ENCODE measurements at places on chromosomes 12 and 14. TPM values are rescaled to one million over a fixed set of nuclear protein-coding genes. Genes with fewer than 3 reads are reported as not detected.
A peak's percentile ranks its signal among the peaks of the same experiment; 100 is the strongest.

The REM2 gene
- not detected for total RNA-seq

The MYH6 gene
- not detected for total RNA-seq

The PRDM4 gene
- total RNA-seq, result 23.1 TPM

The KLHDC1 gene
- 4.5 TPM for total RNA-seq

The FGF6 gene
- not detected for total RNA-seq

DNA sequence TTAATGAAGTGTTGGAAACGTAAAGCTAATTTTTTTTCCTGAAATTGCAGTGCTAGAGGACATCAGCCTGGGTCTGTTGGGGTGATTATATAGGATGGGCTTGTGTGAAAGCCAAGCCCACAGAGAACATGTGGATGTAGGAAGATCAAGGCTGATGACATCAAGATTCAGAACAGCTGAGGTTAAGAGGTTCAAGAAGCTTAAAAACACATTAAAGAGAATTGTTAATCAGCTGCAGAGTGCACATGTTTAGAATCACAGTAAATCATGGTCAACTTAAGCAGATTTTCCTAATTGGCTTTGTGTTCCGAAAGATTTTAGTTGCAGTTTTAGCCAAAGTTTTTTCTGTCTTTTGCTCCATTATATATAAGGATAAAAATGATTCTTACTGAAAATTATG lies 87.9 kb upstream of the PRICKLE1 start:
- H3K36me3 ChIP-seq, result no peaks in the 10 kb centered on the region
- no peak overlapping the region for H3K27ac ChIP-seq
- DNase-seq, result no peak
- no peak overlapping the region for H3K4me3 ChIP-seq
- H3K4me1 ChIP-seq, result peaks cover 29% of the 10 kb centered on the region
- H3K27me3 ChIP-seq, result no peaks in the 10 kb centered on the region

GRCh38 chr12:104222976-104223375 lies 7.4 kb downstream of the TXNRD1 start:
- H3K4me3 ChIP-seq, result no peak overlapping the region
- H3K4me1 ChIP-seq, result peaks cover 21% of the 10 kb centered on the region
- no peak overlapping the region for H3K27ac ChIP-seq
- no peaks in the 10 kb centered on the region for H3K36me3 ChIP-seq
- no peak for DNase-seq

- H3K4me1 ChIP-seq, result peaks cover 31% of the 10 kb centered on the region
- peak overlapping the region; percentile 30 for H3K27ac ChIP-seq
- no peak for DNase-seq
- no peaks in the 10 kb centered on the region for H3K36me3 ChIP-seq
Measured at GRCh38 chr14:101058571-101058970, 155.0 kb upstream of the RTL1 start.

GRCh38 chr14:61342486-61342885 lies 21.1 kb downstream of the PRKCH start:
- H3K27me3 ChIP-seq, result no peaks in the 10 kb centered on the region
- H3K4me1 ChIP-seq, result peaks cover 7% of the 10 kb centered on the region
- no peak overlapping the region for H3K27ac ChIP-seq
- DNase-seq, result no peak
- H3K4me3 ChIP-seq, result no peak overlapping the region

DNA sequence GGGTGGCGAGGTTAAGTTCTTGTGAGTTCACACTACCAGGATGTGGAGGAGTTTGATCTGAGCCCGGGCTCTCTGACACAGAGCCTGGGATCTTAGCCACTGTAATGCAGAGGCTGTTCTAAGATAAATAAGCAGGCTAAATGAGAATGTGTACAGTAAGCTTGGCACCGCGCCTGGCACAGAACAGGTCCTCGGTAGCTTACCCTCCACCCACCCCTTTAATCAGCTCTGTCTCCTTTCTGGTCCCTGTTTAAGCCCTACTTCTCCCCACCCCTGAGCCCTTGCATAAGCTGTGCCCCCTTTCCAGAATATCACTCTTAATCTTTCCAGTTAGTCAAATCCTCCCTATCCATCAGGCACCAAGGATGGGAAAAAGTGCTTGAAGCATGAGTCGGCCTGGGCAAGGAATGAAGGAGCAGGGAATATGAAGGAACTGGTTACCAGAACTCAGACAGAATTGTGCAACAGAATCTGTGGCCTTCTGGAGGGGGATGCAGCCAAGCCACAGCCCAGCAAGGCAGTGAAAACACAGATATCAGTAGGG lies 32.8 kb upstream of the CMKLR1 start:
- no peaks in the 10 kb centered on the region for H3K27me3 ChIP-seq
- no peak for DNase-seq
- peak overlapping the region; percentile 86 for H3K27ac ChIP-seq
- H3K4me3 ChIP-seq, result no peak overlapping the region

DNA sequence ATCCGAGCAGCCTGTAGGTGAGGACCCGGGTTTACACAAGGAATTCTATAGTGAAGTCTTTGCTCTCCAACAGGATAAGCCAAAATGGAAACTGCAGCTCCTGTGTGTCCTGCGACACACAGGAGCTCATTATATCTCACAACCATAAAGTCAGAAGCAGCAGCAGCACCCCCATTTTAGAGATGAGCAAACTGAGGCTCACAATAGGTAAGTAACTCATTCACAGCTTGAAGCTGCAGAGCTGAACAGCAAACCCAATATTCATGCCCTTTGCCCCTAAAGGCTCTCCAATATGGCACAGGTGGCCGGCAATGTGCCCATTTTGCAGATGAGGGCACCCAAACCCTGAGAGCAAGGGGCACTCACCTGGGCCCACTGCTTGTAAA lies 4.6 kb downstream of the NCOR2 start:
- H3K4me1 ChIP-seq, result peaks cover 47% of the 10 kb centered on the region
- H3K27ac ChIP-seq, result no peak overlapping the region
- no peaks in the 10 kb centered on the region for H3K36me3 ChIP-seq
- DNase-seq, result no peak
- H3K27me3 ChIP-seq, result no peaks in the 10 kb centered on the region

GRCh38 chr14:74418031-74418430 lies 8.0 kb downstream of the SYNDIG1L start:
- peaks cover 35% of the 10 kb centered on the region for H3K27me3 ChIP-seq
- H3K27ac ChIP-seq, result no peak overlapping the region
- no peak for DNase-seq
- H3K4me1 ChIP-seq, result peaks cover 9% of the 10 kb centered on the region
- no peak overlapping the region for H3K4me3 ChIP-seq

DNA sequence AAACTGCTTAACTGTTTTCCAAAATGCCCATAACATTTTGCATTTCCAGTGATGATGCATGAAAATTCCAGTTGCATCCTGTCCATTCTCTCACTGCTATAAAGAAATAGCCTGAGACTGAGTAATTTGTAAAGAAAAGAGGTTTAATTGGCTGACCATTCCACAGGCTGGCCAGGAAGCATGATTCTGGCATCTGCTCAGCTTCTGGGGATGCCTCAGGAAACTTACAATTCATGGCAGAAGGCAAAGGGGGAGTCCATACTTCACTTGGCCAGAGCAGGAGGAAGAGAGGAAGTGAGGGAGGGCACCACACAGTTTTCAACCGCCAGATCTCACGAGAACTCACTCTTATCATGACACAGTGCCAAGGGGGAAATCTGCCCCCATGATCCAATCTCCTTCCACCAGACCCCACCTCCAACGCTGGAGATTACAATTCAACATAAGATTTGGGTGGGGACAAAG lies 18.2 kb upstream of the CLEC2D start:
- no peak for DNase-seq
- H3K27ac ChIP-seq, result peak overlapping the region; percentile 95
- H3K27me3 ChIP-seq, result no peaks in the 10 kb centered on the region
- H3K4me3 ChIP-seq, result no peak overlapping the region
- H3K36me3 ChIP-seq, result peaks cover 11% of the 10 kb centered on the region

- H3K27ac ChIP-seq, result no peak overlapping the region
- no peaks in the 10 kb centered on the region for H3K36me3 ChIP-seq
- peaks cover 40% of the 10 kb centered on the region for H3K27me3 ChIP-seq
- no peaks in the 10 kb centered on the region for H3K4me1 ChIP-seq
Measured at GRCh38 chr12:13299457-13299856, 102.9 kb downstream of the EMP1 start.

- DNase-seq, result no peak
- H3K4me1 ChIP-seq, result peaks cover 6% of the 10 kb centered on the region
- H3K4me3 ChIP-seq, result no peak overlapping the region
Measured at GRCh38 chr12:28242496-28243309, 52.4 kb downstream of the CCDC91 start.

GRCh38 chr12:88842314-88842713 lies 262.0 kb upstream of the KITLG start:
- H3K27me3 ChIP-seq, result no peaks in the 10 kb centered on the region
- H3K27ac ChIP-seq, result no peak overlapping the region
- peaks cover 4% of the 10 kb centered on the region for H3K36me3 ChIP-seq
- H3K4me3 ChIP-seq, result no peak overlapping the region

DNA sequence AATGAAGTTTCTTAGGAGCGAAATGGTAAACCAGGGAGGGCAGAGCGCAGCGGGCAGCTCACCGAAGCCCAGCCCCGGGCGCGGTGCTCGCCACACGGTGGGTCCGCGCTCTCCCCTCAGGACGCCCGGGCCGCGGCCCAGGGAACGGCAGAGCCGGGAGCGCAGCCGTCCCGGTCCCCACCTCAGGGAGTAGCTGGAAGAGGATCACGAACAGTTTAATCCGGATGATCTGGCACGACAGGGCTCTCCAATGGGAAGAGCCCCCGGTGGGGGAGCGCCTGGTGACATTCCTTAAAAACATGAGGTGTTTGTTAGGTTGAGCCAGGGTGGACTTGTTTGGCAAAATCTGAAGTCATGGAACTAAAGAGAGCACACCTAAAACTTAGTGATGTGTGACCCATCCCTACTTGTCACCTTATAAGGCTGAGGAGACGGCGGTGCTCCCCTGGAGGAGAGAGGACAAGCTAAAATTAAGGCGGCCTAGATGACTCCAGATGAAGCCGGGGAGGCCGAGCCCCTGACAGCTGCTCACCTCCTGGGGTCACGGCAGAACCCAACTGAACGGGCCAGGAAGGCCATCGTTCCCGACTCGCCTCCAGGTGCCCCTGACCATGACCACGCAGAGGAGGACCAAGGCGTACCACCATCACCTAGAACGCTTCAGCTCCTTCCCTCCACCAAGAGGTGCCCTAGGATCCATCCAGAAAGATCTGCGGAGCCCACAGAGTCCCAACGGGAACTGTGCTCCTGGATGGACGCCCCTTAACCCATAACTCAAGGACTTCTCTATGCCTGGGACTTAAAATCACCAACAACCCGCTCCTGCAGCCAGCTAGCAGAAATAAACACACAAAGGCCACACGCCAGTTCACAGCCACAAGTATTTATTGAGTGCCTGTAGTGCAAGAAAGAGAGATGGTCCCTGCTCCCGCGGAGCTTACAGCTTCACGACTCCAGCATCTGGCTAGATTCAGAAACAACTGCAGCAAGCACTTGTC lies 866 bp upstream of the PITPNM2 start:
- no peaks in the 10 kb centered on the region for H3K36me3 ChIP-seq
- DNase-seq, result no peak
- H3K27me3 ChIP-seq, result no peaks in the 10 kb centered on the region
- H3K27ac ChIP-seq, result no peak overlapping the region
- peaks cover 14% of the 10 kb centered on the region for H3K4me1 ChIP-seq

GRCh38 chr14:67814821-67815220 lies 1.6 kb downstream of the ZFYVE26 start:
- peak overlapping the region; percentile 46 for H3K27ac ChIP-seq
- H3K27me3 ChIP-seq, result no peaks in the 10 kb centered on the region
- peak overlapping the region; percentile 84 for H3K4me3 ChIP-seq
- peaks cover 29% of the 10 kb centered on the region for H3K4me1 ChIP-seq
- no peak for DNase-seq

GRCh38 chr12:8065991-8066594 lies at the start of gene C3AR1:
Gene C3AR1, minus strand, starts transcription at chr12:8066359. Its CDS starts 6,174 bp downstream, at chr12:8060185.
- peak within 1 kb of the TSS; percentile 22 for H3K4me3 ChIP-seq
- no peaks in the 10 kb centered on the region for H3K36me3 ChIP-seq
- peak within 1 kb of the TSS; percentile 24 for H3K27ac ChIP-seq
- H3K27me3 ChIP-seq, result no peaks in the 10 kb centered on the region
